ENCODE measurements at places on chromosomes 13 and 19.

DNA sequence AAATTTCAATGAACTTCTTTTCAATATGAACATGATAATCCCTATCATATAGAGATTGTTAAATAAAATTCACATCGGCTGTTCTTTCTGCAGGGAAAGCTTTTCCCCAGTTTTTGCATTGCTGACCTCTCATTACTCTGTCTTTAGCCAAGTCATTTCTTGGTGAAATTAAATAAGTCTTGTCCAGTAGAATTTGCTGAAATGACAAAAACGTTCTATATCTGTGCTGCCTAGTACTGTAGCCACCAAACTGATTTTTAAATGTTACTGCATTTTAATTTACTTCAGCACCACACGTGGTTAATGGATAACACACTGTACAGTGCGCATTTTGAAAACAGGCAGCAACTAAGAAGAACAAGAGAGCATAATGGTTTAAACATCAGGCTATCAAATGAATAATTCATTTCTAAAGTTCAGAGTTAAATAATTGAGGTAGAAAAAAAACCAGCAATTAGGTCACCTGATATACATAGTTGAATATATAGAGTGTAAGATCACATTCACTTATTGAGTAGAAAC is 178.9 kb downstream of the LIG4 start:
- DNase-seq = no peak

DNA sequence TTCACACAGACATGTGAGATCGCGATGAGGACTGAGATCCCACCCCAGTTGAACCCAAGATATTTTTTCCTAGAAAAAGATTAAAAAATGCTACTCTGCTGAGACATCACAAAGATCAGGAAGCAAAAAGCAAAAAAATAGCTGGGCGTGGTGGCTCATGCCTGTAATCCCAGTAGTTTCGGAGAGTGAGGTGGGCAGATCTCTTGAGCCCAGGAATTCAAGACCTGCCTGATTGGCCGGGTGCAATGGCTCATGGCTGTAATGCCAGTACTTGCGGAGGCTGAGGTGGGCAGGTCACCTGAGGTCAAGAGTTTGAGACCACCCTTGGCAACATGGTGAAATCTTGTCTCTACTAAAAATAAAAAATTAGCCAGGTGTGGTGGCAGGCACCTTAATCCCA is 1.1 kb downstream of the FUT3 start:
- no peak for DNase-seq

DNA sequence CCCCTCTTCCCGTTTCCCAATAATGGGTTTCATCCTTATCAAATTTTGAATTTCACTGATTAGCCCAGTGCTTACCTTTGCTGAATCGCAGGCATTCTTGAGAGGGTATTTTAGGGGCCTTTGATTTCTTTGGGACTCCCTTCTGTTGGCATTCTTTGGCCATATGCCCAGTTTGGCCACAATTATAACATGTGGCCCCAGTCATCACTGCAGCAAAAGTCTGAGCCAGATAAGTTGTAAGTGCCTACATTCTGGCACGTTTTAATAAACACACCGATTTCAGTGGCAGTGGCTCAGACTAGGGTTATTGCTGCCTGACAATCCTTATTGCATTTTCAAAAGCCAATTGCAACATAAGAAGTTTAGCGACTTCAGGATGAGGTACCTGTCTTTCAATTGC is 41.4 kb downstream of the ZNF726 start:
- no peak for DNase-seq

DNA sequence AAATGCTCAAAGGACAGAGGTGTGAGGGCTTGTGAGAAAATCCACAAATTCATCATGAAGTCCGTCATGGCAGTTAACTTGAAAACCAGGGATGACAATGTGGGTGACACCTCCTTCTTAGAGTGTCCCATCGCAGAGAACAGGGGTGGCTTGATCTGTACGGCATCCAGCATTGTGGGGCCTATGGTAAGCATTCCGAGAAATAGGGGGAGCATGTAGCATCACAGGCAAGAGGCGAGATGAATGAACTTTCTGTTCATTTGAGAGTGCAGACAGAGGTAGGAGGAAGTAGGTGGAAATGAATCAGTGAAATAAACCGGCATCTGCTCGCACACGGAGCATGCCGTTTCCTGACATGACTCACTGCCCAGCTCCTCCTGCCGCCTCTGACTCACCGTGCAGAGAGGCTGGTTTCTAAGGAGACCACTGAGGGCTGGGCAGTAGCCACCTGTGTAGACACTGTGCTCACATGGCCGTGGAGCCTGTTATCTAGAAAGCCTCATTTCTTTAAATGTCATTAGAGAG is 339.0 kb downstream of the RFC3 start:
- peak; percentile 87 for DNase-seq

DNA sequence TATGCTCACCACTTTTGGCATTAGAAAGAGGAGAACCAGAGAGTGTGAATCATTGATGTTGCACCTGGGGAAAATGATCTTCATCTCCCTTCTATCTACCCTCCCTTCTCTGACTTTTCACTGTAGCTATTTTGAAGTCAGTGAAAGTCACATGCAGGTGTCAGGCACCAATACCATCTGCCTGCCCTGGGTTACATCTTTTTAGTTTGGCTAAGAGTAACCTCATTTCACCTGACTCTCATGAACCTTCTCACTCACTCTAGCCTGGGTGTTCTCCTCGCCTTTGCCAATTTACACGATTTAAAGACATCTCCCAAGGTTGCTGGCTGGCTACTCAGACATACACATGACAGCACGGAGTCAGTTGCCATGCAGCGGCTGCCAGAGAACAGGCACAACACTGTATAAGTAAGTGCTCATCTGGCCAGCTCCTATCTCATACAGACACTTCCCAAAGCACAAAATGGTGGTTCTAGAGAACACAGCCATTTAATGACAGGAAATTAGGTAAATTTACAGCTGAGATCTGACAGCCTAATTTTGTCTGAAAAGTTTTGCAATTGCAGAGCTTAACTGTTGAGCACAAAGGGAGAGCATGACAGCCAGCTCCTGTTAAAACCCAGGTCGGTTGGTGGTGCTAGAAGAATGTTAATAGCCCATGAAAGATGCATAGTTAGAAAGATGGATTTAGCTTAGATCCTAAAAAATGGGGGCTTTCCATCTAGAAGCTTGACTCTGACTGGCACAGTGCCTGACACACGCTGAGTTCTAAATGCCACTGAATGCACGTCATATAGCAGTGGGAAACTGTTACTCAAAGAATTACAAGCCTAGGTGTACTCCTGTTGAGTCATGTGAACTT is 32.5 kb downstream of the LCP1 start:
- no peak for DNase-seq

DNA sequence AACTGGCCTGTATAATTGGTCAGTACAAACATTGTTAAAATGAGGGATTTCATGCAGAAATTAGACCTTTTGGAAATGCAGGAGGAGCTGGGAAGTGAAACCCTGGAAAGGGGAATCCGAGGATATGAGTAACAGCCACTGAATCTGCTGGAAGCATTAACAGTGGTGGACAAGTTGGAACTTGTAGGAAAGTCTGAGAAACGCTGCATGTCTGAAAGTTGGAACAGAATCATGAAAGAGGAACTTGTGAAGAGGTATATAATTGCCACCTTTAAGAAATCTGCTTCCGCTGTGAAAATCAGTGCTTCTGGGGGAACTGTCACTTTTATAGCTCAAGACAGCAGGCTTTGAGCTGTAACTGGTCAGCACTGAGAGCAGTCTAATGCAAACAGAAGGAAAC is 716.5 kb upstream of the PRR20A start:
- no peak for DNase-seq

DNA sequence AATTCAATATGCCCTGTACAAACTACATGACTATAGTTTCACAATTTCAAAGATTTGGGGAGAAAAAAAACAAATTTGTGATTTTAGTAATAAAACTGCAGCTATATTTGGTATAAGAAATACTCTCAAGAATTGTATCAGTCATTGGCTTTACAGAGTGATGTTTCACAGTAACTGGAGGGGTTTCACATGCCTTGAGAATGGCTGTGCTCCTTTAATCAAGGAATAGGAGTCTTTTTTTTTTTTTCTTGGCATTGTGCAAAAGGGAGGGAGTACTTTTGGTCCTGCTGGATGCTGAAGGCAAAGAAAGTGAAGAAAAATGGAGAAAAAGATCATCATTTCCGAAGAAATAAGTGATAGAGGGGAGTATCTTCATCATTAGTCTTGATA is 6.8 kb downstream of the ZNF507 start:
- DNase-seq = no peak

- peak; percentile 89 for DNase-seq
These were observed 67.4 kb downstream of the STK24 start for GRCh38 chr13:98509271-98510155.

GRCh38 chr13:113491418-113491883 is 940 bp upstream of the DCUN1D2 start:
- DNase-seq = peak; percentile 41

GRCh38 chr13:37195621-37196020 is 90.2 kb upstream of the CSNK1A1L start:
- DNase-seq = no peak

- no peak for DNase-seq
These were observed 13.8 kb downstream of the KLC3 start for GRCh38 chr19:45354241-45354842.

GRCh38 chr19:54191011-54191810 is at the start of gene TSEN34:
TSEN34 (plus strand) TSS chr19:54191308; CDS start chr19:54191365, 57 bp downstream.
- peak; percentile 76 for DNase-seq

DNA sequence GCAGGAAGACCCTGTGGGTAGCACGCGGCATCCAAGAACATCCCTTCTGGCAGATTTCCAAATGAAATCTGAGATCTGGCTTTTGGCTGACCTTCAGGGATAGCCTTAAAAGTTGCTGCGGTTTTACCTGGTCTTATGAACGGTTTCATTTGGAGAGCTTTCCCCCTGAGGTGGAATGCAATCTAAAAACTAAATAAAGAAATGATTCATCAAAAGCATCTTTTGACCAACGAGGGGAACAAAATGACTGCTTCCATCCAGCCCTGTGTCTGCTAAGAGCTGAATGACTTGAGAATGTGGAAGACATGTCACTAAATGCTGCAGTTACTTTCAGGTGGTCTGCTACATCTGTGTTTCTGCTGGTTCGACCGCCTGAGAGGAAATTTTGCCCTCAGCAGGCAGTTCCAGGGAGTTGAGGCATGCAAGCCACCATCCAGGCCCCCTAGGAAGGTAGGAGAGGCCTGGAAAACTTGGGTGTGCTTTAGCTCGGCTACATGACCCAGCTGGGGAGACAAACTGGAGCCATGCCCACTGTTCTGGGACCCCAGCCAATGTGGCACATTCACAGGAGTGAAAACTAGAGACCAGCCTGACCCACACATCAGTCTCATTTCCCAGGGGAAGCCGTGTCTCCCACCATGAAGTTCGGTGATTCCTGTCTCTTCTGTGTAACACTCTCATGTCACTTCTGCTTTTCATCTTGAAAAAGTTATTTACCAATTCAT is 175.1 kb upstream of the KL start:
- DNase-seq = no peak

DNA sequence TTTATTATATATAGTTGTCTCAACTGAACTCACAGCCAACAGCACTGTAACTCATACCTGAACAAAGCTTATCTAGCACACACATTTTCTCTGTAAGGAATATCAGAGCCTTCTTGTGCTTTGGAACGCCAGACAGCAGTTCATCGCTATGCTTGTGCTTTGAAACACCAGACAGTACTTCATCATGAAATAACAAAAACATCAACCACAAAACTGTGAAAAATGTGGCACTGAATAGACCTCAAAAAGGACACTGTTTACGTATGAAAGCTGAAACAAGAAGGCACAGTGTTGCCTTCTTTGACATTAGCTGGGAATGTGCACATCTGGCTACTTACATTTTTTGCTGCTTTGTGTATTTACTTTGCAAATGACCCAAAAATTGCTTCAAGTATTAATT is 160.2 kb downstream of the PDS5B start:
- no peak for DNase-seq

- no peak for DNase-seq
These were observed 98.6 kb downstream of the GADD45B start for GRCh38 chr19:2574478-2574931.

- DNase-seq = no peak
These were observed 1102.1 kb downstream of the DIAPH3 start for GRCh38 chr13:59061621-59062020.

- DNase-seq = no peak
These were observed 126.2 kb upstream of the SPACA7 start for GRCh38 chr13:112249644-112250610.

GRCh38 chr13:113052971-113053370 is 52.6 kb upstream of the F7 start:
- DNase-seq = no peak

DNA sequence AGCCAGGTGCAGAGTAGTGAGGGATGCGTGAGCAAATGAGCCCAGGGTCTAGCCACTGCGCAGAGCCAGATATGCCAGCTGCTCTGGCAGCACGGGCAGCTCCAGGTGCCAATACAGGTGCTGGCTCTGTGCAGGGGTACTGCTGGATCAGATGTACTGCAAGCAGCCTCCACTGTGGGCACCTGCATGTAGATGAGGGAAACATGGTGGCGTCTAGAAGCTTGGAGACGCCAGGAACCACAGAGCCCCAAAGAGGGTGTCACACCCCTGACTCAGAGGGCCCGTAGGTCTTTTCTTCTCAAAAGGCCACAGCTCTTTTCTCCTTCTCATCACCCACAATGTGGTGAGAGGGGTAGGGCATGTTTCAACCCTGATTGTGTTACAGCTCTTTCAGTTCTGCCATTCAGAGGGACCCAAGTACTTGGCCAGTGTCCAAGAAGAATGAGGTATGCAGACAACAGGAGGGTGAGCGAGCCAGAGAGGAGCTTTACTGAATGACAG is 244.4 kb upstream of the SLITRK1 start:
- no peak for DNase-seq

DNA sequence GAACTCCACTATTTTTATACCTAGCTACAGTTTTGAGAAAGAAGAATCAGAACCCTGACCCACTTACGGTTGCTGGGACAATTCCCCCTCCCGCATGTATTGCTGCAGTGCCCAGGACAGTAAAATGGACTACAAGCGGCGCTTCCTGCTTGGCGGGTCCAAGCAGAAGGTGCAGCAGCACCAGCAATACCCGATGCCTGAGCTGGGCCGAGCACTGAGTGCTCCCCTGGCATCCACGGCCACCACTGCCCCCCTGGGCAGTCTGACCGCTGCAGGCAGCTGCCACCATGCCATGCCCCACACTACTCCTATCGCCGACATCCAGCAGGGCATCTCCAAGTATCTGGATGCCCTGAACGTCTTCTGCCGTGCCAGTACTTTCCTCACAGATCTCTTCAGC is 46.0 kb downstream of the GARRE1 start:
- no peak for DNase-seq

- DNase-seq = peak; percentile 82
These were observed 133.0 kb downstream of the SIPA1L3 start for GRCh38 chr19:38039966-38040365.

DNA sequence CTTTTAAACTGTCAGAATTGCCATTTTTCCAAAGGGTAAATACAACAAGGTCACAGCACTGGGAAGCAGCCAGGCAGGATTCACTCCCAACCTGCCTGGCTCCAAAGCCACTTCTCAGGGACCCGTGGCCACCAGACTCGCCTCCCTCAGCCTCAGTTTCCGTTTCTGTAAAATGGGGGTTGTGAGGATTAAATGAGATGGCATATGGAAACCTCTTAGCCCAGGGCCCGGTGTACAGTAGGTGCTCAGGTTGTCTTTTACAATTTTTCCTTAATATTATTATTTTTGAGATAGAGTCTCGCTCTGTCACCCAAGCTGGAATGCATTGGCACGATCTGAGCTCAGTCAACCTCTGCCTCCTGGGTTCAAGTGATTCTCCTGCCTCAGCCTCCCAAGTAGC is 10.1 kb downstream of the YJU2 start:
- no peak for DNase-seq

GRCh38 chr19:42153672-42154433 is 21.6 kb upstream of the POU2F2 start:
- no peak for DNase-seq
